Pulmonary artery endothelial cell (primary cell): ENCODE measurements at places on chromosomes 4 and X. TPM values are rescaled to one million over a fixed set of nuclear protein-coding genes. Genes with fewer than 3 reads are reported as not detected.

GRCh38 chrX:78658845-78659744 is at the start of gene RTL3:
Gene RTL3 (minus strand): TSS chrX:78659328. CDS start chrX:78658420, 908 bp downstream.
- no peak for DNase-seq

- no peak for DNase-seq
Measured at GRCh38 chrX:74179071-74179470, 124.9 kb upstream of the ZCCHC13 start.

Gene ASB12
- not detected in 2 replicates for total RNA-seq

Gene PAGE2B
- total RNA-seq = not detected in 2 replicates
